ENCODE measurements at places on chromosomes 16 and 17.
A peak's percentile ranks its signal among the peaks of the same experiment; 100 is the strongest.

- DNase-seq = no peak
- H3K4me3 ChIP-seq = no peak overlapping the region
- H3K27me3 ChIP-seq = no peaks in the 10 kb centered on the region
Observed at GRCh38 chr16:15482068-15482747, 47.8 kb downstream of the BMERB1 start.

GRCh38 chr17:72455562-72455961 is 334.7 kb downstream of the SOX9 start:
- H3K4me1 ChIP-seq = no peaks in the 10 kb centered on the region
- DNase-seq = no peak
- no peak overlapping the region for H3K4me3 ChIP-seq
- no peaks in the 10 kb centered on the region for H3K36me3 ChIP-seq
- H3K27me3 ChIP-seq = no peaks in the 10 kb centered on the region

DNA sequence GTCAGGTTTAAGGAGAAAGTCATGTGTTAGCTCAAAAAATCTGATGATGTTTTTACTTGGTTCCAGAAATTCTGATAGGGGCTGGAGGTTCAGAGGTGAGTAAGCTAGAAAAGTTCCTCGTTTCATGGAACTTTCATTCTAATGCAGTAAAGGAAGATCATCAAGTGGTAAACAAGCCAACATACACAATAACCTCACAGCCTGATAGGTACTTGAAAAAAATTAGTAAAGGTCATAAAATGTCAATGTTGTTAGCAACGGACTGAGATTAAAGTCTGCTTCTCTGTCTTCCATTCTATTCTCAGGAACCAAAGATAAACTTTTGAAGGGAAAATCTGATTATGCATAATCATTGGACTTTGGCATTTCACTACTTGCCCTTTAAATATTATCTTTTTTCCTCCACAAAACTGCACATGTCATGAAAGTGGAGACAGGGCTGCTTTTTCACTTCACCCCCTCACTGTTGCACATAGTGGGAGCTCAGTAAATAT is 165.4 kb upstream of the MAF start:
- H3K27ac ChIP-seq = no peak overlapping the region
- DNase-seq = no peak
- no peak overlapping the region for H3K4me3 ChIP-seq

DNA sequence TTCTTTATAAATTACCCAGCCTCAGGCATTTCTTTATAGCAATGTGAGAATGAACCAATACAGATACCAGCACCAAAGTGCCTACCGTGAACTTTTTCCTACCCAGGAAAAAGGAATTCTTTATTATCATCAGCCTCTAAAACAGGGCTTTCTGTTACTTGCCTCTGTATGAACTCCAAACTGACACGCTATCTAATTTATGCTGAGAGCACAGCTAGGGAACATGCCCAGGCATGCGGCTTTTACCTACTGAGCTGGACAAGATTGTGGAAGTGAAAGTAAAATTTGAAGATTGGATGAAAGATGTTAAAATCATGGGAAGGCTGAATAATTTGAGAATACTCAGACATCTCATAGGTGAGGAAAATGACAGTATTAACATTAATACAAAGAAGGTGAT is 24.4 kb upstream of the ADCY9 start:
- no peaks in the 10 kb centered on the region for H3K36me3 ChIP-seq
- H3K27me3 ChIP-seq = peaks cover 6% of the 10 kb centered on the region
- H3K4me1 ChIP-seq = peaks cover 40% of the 10 kb centered on the region
- DNase-seq = no peak

DNA sequence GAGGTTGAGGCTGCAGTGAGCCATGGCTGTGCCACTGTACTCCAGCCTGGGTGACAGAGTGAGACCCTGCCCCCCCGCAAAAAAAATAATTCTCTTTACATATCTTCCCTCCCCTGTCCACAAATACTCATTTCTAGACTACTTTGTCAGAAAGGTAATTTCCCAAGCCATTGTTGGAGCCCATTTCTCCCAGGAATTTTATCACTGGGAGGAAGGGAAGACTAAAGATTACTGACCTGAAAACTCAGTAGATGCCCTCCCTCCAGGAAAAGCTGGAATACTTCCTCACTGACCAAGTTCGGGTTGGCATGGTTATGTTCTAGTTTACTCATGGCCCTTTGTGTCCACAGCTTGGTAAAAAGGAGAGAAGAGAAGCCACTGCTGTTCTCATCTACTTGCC is 4.1 kb downstream of the CALCOCO2 start:
- no peak overlapping the region for H3K4me3 ChIP-seq
- H3K4me1 ChIP-seq = peaks cover 80% of the 10 kb centered on the region
- H3K36me3 ChIP-seq = peaks cover 18% of the 10 kb centered on the region
- H3K27ac ChIP-seq = no peak overlapping the region
- no peak for DNase-seq

GRCh38 chr17:35973333-35974260 is 7.7 kb downstream of the CCL16 start:
- no peaks in the 10 kb centered on the region for H3K4me1 ChIP-seq
- no peak for DNase-seq
- H3K4me3 ChIP-seq = no peak overlapping the region
- H3K27me3 ChIP-seq = peaks cover 7% of the 10 kb centered on the region
- no peak overlapping the region for H3K27ac ChIP-seq
- no peaks in the 10 kb centered on the region for H3K36me3 ChIP-seq

DNA sequence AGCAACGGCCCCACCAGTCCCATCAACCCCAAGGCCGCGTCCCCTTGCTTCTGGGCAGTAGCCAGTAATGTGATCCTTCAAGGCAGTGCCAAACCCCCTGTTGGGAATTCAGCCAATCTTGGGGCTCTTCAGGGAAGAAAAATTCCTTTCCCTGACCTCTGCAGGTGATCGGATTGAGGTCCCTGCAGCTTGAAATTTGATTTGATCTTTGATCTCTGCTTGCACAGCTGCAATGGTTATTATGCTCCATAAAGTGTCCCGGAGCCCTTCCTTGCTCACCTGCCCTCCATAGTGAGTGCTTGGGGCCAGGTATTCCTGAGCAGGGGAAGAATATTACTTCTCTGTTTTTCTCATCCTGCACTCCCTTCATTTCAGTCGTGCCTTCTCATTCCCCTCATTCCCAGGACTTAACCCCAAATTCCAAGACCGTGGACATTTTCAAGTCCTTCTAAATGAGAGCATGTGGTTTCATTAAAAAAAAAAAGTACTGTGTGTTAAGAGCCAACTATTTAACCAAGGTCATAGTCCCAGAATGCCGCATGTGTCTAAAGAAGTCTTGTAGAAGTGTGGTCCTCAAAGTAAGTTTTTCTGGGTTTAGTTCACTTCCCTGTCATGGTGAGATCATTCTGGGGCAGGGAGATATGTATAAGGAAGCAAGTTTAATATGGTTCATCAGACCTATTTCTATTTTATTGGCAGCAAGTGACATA is 56.3 kb downstream of the SOX9 start:
- no peaks in the 10 kb centered on the region for H3K4me1 ChIP-seq
- no peaks in the 10 kb centered on the region for H3K36me3 ChIP-seq
- H3K4me3 ChIP-seq = no peak overlapping the region
- H3K27me3 ChIP-seq = no peaks in the 10 kb centered on the region

GRCh38 chr17:50190293-50190602 is 11.2 kb downstream of the COL1A1 start:
- no peaks in the 10 kb centered on the region for H3K36me3 ChIP-seq
- DNase-seq = no peak
- H3K27me3 ChIP-seq = peaks cover 2% of the 10 kb centered on the region
- no peak overlapping the region for H3K4me3 ChIP-seq
- no peak overlapping the region for H3K27ac ChIP-seq

DNA sequence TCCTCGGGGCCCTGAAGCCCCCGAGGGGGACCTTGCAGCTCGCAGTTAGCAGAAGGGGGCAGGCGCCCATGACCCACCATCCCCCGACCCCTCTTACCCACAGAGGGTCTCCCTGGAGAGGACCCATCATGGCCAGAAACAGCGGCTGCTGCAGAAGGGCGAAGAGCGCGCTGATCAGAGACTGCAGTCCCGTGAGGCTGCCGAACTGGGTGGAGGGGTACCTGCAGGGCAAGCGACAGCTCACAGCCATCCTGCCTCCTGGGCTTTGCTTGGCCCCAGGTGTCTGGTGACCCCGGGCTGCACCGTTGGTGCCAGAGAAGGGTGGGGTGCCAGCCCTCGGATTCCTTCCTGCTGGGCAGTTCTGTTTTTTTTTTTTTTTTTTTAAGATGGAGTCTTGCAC is 13.9 kb upstream of the PITPNA start:
- H3K27me3 ChIP-seq = peaks cover 3% of the 10 kb centered on the region
- no peak for DNase-seq
- H3K4me1 ChIP-seq = peaks cover 6% of the 10 kb centered on the region

DNA sequence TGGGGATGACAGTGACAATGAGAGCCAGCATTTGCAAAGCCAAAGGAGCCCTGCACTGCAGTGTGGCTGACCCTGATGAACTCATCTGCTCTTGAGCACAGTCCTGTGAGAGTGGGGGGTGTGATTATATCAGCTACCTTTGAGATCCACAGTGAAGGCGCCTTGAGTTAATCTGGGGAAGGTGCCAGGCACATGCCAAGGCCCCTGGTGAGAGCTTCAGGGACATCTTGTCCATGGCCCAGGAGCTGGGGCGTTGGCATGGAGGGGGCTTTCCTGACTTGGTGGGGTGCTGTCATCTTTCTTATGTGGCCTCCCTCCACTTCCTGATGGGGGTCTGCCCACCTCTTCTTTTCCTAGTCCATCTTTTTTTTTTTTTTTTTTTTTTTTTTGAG is 86.5 kb downstream of the SNX29 start:
- no peak overlapping the region for H3K27ac ChIP-seq
- H3K4me1 ChIP-seq = peaks cover 8% of the 10 kb centered on the region
- H3K4me3 ChIP-seq = no peak overlapping the region
- no peaks in the 10 kb centered on the region for H3K36me3 ChIP-seq

DNA sequence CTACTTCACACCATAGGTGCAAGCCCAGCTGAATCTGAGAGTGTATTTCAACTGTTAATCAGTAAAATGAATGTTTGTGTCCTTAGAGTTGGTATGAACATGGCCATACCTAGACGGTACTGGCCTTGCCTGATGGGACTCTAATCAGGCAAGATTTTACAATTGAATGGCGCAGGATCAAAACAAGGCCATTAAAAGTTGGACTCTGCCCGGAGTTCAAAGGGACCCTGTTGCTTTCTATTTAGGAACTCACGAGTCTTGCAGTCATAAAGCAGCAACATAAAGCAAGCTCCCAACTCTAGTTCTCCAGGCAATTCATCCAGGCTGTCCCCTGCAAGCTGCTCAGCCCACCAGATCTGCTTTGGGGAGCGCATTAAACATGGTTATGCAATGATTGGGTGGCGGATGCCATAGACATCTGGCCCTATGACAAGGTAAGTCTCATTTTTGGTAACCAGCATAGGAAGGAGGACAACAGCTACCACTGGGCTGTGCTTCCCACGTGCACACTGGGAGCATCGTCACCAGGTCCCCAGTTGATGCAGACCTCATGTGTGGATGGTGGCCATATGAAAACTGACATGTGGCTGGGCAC is 8.8 kb downstream of the TMEM186 start:
- H3K4me1 ChIP-seq = no peaks in the 10 kb centered on the region
- DNase-seq = no peak
- H3K27me3 ChIP-seq = no peaks in the 10 kb centered on the region

DNA sequence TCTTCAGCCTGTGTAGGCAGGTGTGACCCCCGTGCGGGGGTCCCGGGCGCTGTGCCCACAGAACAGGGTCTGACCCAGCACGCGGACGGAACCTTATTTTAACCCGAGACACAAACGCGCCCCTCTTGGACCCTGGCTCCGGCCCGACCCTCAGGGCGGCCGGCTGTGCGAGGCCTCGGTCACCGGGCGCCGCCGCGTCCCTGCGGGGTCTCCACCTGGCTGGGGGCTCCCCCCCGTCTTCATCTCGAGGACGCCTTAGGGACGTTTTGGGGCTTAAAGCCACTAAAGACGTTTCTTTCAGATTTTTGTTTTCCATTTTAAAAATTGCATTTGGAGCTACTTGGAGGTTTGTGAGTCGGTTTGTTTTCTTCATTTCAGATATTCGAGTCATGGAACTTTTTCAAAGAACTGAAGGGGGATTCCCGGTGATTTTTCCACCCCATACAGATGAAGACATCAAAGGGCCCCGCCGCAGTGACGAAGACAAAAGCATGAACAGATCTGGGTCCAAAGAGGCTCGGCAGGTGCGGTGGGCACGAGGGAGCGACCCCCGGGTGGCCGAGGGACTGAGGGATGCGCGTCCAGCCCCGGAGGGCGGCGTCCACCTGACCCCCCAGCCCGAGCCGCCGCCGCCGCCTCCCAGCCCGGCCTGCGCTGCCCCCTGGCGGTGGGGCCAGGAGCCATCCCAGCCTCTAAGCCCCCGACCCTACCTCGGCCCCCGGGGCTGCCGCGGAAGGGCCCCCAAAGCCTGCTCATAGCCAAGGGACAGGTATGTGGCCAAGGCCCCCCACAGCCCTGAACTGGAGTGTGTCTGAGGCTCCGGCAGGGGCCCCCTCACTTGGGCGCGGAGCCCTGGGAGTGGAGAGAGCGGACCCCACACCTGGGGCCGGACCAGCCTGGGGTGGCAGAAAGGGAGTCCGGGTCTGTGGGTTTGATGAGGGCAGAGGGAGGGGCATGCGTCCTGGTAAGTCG is 3.8 kb upstream of the CD7 start:
- H3K4me3 ChIP-seq = peak overlapping the region; percentile 94
- peak overlapping the region; percentile 99 for H3K27ac ChIP-seq
- peak; percentile 71 for DNase-seq
- peaks cover 18% of the 10 kb centered on the region for H3K4me1 ChIP-seq
- H3K36me3 ChIP-seq = peaks cover 11% of the 10 kb centered on the region

DNA sequence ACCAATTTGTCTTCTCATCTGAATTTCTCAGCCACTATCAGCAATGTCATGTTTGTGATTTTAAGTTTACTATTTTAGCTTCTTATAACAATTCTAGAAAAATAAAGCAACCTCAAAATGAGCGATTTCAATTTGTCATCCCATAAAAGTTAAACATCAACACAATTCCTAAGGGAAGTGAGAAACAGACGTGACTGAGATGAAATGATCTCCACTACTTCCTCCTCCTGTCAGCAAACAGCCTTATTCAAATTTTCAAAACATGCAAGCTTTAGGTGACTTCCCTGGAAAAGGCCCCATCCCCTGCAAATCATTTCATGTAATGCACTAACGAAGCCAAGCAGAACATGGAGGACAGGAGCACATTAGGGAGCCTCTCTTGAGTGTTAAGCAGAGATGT is 64.9 kb downstream of the ZNF652 start:
- H3K27me3 ChIP-seq = no peaks in the 10 kb centered on the region
- DNase-seq = no peak
- no peak overlapping the region for H3K27ac ChIP-seq
- H3K4me1 ChIP-seq = no peaks in the 10 kb centered on the region

GRCh38 chr17:38654411-38655398 is 20.1 kb downstream of the EPOP start:
- DNase-seq = no peak
- peaks cover 8% of the 10 kb centered on the region for H3K27me3 ChIP-seq
- H3K27ac ChIP-seq = no peak overlapping the region

DNA sequence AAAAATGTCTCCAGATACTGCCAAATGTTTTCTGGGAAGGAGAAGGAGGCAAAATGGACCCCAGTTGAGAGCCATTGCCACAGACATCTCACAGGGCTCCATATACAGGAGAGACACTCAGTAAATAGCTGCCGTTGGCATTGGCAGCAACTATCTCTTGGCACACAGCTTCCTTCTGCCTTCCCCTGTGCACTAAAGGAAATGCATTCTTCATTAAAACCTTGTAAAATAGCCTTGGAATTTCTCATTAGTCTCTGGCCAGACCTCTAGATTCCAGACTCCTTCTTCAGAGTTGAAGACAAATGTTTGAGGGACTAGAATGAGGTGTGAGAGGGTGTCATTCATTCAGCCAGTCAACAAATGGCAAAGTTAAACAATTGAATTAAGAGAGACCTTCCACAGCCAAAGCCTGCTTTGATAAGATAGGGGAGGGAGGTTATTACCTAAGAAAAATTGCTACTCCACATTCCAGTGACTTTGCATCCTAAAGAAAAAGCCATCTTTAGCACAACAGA is 223.9 kb upstream of the HS3ST3A1 start:
- no peak for DNase-seq
- H3K4me3 ChIP-seq = no peak overlapping the region
- no peaks in the 10 kb centered on the region for H3K27me3 ChIP-seq
- no peak overlapping the region for H3K27ac ChIP-seq
- H3K4me1 ChIP-seq = peaks cover 7% of the 10 kb centered on the region
